ENCODE measurements at places on chromosomes 1 and 21. TPM values are rescaled to one million over a fixed set of nuclear protein-coding genes. Genes with fewer than 3 reads are reported as not detected.

GRCh38 chr21:35810431-35810970 lies 249.8 kb downstream of the SETD4 start:
- DNase-seq = no peak

GRCh38 chr1:202681736-202682420 lies 28.4 kb downstream of the SYT2 start:
- no peak for DNase-seq

GRCh38 chr21:42654179-42654912 lies 925 bp downstream of the PDE9A start:
- peak; percentile 19 for DNase-seq

GRCh38 chr1:77954521-77954920 lies 24.4 kb downstream of the FUBP1 start:
- DNase-seq = no peak

DNA sequence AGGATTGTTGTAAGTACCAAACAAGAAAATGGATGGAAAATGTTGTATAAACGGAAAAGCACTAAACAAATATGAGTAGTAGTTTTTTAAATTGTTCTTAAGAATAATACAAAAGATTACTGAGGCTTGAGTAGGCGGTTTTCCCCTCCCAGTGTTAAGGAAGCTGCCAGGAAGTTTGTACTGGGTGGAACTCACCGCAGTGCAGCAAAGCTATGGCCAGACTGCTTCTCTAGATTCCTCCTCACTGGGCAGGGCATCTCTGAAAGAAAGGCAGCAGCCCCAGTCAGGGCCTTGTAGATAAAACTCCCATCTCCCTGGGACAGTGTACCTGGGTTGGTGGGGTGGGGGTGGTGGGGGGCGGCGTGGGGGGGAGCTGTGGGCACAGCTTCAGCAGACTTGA lies 58.7 kb downstream of the XCL2 start:
- no peak for DNase-seq

GRCh38 chr21:41974752-41975053 lies 20.9 kb upstream of the C2CD2 start:
- no peak for DNase-seq

GRCh38 chr1:231921646-231922345 lies 295.2 kb downstream of the DISC1 start:
- DNase-seq = no peak

DNA sequence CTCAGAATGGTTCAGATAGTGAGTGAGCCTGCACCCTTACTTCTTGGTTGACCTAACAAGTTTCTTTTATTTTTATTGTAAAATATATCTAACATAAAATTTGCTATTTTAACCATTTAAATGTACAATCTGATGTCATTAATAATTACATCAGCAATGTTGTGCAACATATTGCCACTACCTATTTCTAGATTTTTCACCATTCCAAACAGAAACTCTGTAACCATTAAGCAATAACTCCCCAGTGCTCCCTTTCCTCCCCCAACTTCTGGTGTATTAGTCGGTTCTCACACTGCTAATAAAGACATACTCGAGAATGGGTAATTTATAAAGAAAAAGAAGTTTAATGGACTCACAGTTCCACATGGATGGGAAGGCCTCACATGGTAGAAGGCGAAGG lies 76.2 kb upstream of the TENT5C start:
- no peak for DNase-seq

- no peak for DNase-seq
Observed at GRCh38 chr1:221947731-221948130, 205.8 kb upstream of the DUSP10 start.

DNA sequence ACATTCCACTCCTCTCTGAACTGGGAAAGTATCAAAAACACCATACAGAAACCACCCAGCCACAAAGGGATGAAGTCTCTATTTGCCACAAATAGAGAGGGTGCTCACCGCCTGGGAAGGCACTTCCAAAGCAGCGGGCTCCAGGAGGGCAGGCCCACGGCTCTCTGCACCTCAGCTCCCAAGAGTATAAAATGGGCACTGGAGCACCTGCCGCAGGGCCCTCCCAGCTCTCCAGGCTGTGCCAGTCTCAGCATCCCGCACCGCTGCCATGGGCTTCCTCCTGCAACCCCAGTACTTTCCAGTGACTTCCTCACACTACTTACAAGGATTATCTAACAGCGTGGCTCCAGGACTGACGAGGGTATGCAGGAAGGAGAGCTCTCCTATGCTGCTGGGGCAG lies 14.4 kb downstream of the C2CD2 start:
- DNase-seq = no peak

DNA sequence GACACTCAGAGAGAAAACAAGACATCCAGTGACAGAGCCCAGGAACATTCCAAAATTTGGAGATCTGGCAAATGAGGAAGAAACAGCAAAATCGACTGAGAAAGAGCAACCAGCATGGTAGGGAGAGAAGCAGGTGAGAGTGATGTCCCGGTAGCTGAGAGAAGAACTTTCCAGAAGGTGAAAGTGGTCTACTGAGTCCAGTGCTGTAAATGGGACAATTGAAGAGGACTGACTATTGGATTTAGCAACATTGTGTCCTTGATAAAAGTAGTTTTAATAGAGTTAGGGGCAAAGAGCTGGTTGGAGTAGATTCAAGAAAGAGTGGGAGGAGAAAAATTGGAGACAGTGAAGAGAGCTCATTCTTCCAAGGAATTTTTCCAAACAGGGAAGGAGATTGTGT lies 15.0 kb upstream of the IL10RB start:
- DNase-seq = no peak

GRCh38 chr1:79662596-79662995 lies 656.1 kb upstream of the ADGRL4 start:
- DNase-seq = no peak

- peak; percentile 94 for DNase-seq
Observed at GRCh38 chr1:85681087-85681486, 27.1 kb downstream of the ZNHIT6 start.

Gene HCN3
- total RNA-seq = 3.3 TPM

Gene RWDD3
- total RNA-seq = 24.8 TPM

Gene NMNAT1
- total RNA-seq = 8.6 TPM

Gene LRRN2
- total RNA-seq = not detected

Gene GRHL3
- not detected for total RNA-seq

All from SK-MEL-5 (cell line).